ENCODE measurements at places on chromosomes 2 and 18.
A peak's percentile ranks its signal among the peaks of the same experiment; 100 is the strongest.

DNA sequence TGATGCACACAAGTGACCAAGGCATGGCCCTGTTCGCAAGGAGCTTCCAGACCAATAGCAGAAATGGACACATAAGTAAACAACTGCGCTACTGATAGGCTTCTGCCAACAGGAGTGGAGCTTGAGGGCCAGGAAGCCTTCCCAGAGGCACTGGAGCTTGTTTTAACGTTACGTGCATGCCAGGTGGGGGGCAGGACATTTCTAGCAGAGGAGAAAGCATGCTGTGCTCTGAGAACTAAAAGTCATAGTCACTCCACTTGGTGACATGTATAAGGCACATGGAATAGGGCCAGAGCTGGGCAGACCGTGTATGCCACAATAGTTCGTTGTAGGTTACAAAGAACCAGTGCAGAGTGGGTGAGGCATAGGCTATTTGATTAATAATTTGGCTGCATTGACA lies 184.2 kb downstream of the NEDD4L start:
- DNase-seq = no peak

- no peak for DNase-seq
Measured at GRCh38 chr2:149180226-149180875, 141.9 kb downstream of the LYPD6B start.

DNA sequence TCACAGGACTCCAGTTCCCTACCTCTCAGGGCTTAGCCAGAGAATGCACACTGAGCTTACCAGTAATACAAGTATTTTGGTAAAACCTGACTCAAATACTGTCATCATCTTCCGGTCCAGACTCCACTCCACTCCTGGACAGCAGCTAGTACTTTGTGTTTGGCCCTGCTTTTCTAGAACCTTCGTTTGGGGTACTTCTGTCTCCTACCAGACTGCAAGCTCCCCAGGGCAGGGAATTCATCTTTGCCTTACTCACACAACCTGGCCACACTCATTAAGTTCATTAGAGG lies 108.9 kb upstream of the CDC42EP3 start:
- no peak for DNase-seq

DNA sequence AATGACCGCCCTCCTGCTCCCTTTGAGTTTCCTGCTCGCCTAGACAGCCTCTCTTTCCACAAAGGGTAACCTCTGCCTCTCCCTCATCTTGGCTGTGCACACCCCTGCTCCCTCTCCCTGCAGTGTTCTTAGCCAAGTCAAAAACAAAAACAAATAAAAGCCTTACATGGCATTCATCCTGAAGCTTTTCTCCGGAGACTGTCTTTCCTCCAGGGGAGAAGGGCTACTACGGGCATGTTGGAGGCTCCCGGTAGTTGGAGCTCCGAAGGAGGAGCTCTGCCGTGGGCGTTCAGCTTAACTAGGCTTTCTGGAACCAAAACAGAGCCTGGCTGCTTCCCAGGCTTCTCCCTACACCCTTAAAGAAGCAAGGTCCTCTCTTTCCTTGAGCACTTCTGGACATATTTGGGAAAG lies 104.2 kb downstream of the TPGS2 start:
- DNase-seq = no peak

GRCh38 chr2:198697218-198697617 lies 760.5 kb downstream of the SATB2 start:
- DNase-seq = no peak

- no peak for DNase-seq
Measured at GRCh38 chr2:117555965-117556364, 258.5 kb upstream of the DDX18 start.

- no peak for DNase-seq
Measured at GRCh38 chr2:214203744-214204289, 207.0 kb upstream of the VWC2L start.

DNA sequence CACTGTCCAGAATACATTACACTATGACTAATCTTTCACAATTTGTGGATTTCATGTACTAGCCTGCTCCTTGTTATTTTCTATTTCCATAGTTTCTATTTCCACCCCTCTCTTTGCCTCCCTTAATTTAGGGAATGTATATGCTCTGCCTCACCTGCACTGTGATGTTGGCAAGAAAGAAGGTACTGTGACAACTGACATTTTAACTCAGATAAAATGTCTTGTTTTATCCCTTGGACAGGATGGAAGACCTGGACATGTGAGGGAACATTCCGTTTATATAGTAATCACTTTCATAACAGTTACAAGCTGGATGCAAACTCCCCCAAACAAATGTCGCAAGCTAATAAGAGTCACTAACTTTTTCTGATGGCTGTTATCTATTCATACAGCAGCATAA lies 21.5 kb upstream of the DSG3 start:
- DNase-seq = no peak

DNA sequence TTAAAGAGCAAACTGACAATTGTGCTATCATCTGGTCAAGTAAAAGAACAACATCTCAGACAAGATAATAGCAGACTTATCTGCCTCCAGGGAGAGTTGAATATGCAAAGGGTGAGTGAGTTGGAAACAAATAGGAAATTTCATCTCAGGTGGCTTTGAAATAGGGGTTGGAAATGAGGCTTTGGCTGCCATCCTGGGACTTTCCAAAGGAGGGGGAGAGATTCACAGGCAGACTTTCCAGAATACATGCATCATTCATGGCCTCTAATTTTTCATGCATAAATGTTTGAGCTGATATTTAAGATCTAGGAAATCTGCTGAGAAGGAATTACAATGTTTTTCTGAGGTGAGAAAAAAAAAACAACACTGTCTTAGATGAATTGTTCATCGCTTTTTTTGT lies 300.5 kb downstream of the ALK start:
- no peak for DNase-seq

DNA sequence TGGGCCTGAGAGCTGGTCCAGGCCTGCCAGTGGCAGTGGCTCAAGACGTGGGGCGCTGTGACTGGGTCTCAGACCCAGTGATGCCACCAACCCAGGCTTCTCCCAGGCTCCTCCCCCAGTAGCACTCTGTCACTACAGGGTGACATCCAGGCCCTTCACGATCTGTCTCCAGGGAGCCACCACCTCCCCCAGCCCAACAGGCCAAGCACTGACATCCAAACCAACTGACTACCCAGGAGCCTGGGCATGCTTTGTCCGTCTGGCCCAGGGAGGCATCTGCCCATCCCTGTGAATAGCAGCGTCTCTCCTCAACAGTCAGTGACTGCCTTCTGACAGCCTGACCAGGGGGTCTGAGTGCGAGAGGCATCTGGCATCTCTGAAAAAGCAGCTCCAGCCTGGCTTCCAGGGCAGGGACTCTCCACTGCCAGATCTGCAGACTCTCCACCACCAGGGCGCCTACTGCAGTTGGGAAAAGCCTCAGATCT lies 13.0 kb downstream of the TEX44 start:
- DNase-seq = no peak

- no peak for DNase-seq
Measured at GRCh38 chr2:102004581-102004980, 12.8 kb downstream of the IL1R2 start.

DNA sequence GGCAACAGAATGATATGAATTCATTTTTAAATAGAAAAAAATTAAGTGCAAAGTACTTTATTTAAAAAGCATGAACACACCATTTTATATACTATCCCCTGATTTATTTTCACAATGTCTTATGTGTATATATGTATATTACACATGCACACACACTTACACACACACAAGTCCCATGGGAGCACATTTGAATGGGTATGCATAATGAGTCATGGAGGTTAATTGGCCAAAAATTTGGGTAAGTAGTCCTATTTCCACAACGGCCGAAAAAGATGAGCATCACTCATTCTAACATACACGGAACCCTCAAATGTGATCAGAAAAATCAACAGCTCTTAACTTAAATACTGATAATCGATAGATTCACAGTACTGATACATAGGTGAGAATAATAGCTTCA lies 97.4 kb upstream of the NABP1 start:
- no peak for DNase-seq

DNA sequence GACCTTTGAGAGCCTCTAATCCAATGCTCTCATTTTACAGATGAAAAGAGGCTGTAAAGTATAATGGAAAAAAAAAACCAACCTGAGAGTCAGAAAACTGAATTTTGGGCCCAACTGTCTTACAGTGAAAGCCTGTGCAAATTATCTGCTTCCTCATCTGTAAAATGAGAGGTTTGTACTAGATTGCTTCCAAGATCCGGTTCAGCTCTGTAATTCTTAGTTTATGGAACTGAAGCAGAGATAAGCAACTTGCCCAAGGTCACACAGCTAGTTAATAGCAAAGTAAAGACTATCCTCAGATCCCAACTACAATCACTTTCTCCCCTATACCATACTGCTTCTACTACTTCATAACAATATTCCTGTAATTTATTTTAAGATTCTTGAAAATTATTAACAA lies 6.3 kb downstream of the TLK1 start:
- peak; percentile 28 for DNase-seq

DNA sequence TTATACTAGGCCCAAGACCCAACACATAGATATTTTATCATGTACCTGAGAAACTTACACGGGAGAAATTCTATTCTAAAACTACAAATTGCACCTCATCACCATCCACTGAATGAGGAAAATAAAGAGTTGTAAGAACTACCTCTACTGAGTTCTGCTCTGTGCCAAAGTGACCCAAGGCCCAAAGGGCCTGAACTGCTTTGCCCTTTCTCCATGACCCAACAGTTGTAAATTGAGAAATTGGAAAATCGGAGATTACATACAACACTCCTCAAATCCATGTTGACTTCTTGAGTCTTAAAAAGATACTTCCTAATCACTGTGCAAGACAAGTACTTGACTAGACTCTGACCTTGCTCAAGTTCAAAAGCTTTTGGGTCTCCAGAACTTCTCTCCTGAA lies 8.8 kb downstream of the NR4A2 start:
- DNase-seq = no peak

- DNase-seq = no peak
Measured at GRCh38 chr18:13103366-13103765, 112.2 kb downstream of the CEP192 start.

GRCh38 chr2:213189001-213189899 lies 37.8 kb upstream of the IKZF2 start:
- no peak for DNase-seq
